Activated gamma-delta T cell treated with anti-CD3 and anti-CD28 coated beads, Interleukin-2, amount 50 U/mL, for 16 hours (primary cell): ENCODE measurements at places on chromosomes 5 and 9.

DNA sequence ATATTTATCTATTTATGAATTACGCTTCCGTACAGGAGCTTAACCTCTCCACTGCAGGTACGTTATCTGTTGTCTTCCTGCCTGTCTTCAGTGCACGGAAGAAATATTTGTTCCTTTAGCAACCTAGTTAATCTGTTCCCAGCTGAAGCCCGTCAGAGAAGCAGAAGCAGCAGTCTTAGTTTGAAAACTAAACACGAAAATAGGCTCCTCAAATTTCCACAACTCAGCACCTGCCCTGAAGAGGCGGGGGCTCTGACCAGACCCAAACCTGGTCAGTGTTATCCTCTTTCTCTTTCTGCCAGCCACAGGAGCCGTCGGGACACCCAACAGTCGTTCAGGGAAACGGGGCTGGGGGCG, 462 bp downstream of the NUDCD2 start:
- DNase-seq: no peak

- no peak for DNase-seq
Measured at GRCh38 chr5:145118127-145118526, 717.0 kb downstream of the PRELID2 start.

DNA sequence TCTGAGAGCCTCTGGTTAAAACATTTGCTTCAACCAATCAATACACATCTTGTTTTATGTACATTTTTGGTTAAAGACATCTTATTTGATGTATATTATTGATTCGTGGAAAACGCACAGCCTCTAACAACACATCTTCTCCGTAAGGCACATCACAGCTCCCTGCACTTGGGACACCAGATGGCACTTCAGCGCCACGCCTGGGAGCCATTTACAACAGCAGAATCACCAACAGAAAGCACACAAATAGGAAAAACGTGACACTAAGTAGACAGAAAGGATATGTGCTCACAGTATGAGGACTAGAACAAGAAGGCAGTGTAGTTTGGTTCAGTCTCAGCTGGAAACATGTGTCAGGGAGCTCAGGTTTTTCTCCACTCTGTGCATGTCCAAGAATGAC, 199.7 kb downstream of the ROR2 start:
- DNase-seq: no peak

- no peak for DNase-seq
Measured at GRCh38 chr5:142779163-142779840, 9.1 kb downstream of the ARHGAP26 start.

DNA sequence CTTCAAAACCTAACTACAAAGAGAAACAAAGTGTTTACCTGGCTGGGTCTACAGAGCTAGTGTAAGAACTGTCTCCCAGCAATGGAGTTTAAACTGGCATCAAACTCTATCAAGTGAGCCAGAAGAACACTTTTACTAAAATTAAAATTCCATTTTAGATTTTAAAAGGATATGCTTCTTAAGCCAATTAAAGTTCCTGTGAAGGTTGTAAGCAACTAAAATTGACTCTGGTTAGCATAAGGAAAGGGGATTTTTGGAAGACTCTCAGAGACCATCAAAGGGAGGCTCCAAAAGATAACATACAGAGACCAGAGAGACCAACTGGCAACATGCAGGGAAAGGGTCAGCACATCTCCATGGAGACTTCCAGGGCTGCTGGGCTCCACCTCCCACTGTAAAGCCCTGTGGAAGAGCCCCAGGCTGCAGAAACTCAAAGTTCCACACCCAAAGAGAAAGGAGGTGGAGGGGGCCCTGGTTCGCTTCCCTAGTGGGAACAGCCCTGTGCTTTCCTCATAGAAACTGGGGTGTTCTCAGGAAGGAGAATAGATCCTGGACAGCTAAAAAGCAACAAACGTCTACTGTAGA, 91.7 kb downstream of the AUH start:
- no peak for DNase-seq

DNA sequence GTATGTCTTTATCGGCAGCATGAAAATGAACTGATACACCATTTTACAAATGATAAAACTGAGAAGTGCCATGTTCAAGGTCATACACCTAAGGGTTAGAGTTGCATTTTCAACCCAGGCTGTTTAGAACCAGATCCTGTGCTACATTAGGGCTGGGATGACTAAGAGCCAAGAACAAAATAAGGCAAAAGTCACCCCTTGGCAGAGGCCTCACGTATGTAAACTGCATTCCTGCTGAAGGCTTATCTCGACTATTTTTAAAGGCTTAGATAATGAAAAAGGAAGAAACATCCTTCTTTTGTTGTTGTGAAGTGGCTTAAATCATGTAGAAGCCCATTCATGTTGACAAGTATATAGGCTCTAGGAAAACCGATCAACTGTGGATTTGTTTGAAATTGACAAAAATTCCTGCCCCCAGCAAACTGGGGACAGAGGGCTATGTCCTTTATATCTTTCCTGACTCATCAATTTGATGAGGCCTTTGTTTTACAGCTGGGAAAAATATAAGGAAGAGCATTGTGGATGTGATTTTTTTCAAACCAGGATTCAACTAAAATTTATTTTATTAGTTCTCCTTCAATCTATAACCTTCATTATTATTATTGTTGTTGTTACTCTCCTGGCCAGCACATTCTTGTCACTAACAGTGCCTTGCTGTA, 196.5 kb downstream of the SNX18 start:
- no peak for DNase-seq

DNA sequence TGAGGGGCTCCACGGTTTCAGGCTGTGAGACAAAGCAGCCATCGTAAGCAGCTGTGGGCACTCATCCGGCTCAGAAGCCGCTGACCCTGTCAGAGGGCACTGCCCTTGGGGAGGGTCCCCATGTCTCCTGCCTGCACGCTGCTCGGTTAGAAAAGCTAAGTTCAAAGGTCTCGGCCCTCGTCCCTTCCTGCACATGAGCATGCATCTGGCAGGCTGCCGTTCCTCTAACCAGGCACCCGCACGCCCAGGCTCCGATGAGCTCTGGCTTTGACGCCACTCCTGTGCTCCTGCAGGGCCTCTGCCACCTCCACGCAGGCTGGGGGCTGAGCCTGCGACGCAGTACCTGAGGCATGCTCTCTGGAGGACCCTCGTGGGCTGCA, 51.3 kb downstream of the NKD2 start:
- no peak for DNase-seq

DNA sequence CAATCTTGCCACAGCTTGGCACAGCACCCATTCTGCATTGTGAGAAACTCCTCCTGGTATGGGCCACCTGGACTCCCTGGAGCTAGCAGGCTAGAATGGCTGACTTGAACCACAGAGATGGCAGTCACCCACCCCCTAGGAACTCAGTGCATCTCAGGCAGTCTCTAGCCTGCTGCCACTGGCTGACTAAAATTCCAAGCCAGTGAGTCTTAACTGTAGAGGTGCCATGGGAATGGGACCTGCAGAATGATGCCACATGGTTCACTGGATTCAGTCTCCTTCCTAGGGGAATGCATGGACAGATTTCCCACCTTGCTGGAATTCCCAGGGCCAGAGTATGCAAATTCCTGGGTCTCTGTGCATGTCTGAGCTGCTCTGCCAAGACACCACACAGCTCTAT, 382.9 kb downstream of the MAN2A1 start:
- no peak for DNase-seq

DNA sequence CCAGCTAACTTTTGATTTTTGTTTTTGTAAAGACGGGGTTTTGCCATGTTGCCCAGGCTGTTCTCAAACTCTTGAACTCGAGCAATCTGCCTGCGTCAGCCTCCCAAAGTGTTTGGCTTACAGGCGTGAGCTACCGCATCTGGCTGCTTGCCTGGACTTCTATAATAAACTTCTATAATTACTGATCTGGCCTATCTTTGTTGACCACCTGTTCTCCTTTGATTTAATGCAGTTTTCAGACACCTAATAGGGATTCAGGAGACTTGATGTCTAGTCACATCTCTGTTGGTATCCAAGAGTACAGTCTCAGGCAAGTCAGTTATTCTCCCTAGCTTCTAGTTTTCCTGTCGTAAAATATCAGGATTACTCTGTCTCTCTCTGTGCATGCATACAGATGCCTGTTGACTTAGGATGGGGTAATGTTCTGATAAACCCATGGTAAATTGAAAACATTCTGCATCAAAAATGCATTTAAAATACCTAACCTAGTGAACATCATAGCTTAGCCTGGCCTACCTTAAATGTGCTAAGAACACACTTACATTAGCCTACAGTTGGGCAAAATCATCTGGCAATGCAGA, 51.5 kb upstream of the NR3C1 start:
- no peak for DNase-seq

DNA sequence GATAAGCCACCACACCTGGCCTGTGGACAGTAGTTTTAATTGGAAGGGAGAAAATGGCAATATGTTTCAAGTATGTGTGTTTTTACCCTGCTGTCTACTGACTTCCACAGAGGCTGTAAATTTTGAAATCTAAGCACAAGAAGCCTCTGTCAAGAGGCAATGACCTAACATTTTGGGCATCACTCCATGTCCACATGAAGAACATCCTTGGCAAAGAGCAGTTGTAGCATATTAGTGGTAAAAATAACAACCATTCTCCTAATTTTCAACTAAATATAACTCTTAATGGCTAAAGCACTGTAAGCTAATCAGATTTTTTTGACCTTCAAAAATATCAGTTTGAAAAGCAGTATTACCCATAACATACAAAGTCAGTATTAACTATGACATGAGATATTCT, 100.3 kb upstream of the APC start:
- no peak for DNase-seq

DNA sequence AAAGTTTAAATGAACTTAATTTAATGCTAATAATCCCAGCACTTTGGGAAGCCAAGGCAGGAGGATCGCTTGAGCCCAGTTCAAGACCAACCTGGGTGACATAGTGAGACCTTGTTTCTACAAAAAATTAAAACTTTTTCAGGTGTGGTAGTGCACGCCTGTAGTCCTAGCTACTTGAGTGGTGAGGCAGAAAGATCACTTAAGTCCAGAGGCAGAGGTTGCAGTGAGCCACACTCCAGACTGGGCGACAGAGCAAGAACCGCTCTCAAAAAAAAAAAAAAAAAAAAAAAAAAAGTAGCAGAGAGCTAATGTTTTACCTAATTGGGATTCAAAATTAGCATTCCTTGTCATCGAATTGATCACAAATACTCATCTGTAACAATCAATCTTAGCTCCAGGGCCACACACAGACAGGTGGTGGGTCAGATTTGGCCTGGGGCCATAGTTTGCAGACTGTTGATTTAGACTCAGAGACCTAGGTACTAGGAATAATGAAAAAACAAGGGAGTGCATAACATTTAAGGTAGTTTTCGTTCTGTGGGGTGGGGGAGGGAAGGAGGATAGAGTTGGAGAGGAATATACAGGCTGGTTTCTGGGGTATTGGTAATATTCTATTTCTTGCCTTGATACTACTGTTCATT, 21.4 kb downstream of the HSDL2 start:
- DNase-seq: no peak

GRCh38 chr5:13955896-13956295, 11.4 kb upstream of the DNAH5 start:
- DNase-seq: no peak

DNA sequence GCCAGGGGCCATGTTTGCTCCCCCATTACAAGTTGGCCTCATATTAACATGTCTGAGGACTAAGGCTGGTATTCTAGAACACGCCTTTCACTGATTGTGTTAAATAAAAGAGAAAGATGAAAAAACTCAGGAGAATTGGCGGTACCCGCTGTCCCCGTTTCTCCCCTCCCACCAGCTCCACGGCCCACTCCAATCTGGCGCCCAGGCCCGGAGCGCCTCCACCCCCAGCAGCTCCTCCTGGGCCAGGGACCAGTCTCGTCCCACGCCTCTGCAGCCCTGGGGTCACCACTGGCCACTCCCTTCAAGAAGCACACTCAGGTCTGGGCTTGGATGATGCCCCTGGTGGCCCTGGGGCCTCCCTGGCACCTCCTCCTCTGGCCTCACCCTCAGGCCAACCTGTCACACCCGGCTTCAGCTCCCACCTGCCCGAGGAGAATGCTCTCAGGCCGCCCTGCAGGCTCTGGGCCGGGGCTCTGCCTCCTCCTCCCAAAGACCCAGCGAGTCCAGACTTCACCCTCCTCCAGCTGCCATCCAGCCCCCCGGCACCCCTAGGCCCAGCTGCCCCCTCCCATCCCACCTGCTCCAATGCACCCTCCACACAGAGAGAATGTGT, 133.0 kb upstream of the PPP1R26 start:
- no peak for DNase-seq

DNA sequence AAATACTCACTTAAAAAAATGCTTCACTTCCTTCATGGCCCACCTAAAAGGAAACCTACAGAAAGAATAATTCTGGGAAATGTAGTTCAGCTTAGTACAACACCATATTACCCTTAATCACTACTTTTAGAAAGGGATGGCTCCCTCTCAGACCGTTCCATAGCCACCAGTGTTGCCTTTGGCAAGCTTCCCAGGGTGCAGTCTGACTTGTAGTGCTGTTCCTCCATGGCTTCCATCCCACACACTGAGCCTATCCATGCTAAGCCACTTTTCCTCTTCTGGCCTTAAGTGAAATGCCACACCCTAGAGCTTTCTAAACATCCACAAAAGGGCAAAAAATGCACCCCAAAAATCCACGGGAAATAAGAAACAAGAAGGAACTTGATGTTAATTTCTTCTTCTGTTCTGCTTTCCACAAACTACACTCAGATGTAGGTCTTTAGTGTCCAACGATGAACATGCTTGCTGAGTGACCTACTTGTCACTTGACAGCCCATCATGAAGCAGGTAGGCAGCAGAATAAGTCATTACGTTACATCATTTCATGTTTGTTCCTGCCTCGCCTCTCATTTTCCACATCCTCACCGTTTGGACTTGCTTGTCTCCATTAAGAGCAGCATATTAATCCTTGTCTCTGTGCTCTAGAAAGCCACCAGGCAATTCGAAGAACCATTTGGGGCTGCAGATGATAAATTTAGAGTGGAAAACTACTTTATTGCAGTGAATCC, 391.1 kb upstream of the GRAMD2B start:
- DNase-seq: no peak
